Naive thymus-derived CD8-positive, alpha-beta T cell (primary cell): ENCODE measurements at places on chromosomes 4 and X.
A peak's percentile ranks its signal among the peaks of the same experiment; 100 is the strongest.

GRCh38 chr4:620201-620600 is 5.2 kb upstream of the PDE6B start:
- no peak for DNase-seq

DNA sequence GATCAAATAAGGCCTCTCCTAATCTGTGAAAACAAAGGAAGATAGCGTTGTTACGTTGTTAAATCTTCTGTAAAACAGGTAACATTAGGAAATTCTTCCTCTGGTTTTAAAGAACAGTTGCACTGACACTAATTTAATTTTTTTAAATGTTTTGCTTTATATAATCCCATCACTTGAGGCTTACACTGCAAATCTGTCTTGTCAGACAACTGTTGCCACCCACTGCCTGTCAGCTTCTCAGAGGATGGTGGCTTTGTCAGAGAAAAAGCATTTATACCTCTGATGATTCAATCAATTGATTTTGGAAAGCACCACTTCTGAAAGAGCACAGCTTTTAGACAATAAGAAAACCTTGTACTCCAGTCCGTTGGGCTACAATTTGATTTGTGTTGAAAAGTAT is 799.1 kb downstream of the FSTL5 start:
- DNase-seq: no peak

GRCh38 chr4:26992657-26993361 is 132.2 kb downstream of the STIM2 start:
- DNase-seq: no peak

- no peak for DNase-seq
Observed at GRCh38 chr4:128861856-128862518, 52.5 kb downstream of the JADE1 start.

DNA sequence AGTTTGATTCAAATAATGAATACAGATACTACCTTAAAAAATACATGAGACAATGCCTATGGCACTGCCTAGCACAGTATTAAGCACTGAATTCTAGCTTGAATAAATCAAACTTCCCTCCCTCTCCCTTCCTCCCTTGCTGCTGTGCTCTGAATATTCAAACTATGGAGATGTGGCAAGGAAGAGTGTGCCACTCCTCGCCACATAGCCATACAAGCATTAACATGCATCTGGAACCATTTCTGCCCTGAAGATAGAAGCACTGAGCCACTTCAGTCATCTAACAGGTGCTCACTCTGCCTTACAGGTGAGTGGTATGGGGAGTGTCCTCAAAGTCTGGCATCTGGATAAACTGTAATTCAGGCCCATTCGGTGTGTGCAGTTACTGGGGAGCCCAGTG is 276.9 kb downstream of the ARHGAP24 start:
- no peak for DNase-seq

DNA sequence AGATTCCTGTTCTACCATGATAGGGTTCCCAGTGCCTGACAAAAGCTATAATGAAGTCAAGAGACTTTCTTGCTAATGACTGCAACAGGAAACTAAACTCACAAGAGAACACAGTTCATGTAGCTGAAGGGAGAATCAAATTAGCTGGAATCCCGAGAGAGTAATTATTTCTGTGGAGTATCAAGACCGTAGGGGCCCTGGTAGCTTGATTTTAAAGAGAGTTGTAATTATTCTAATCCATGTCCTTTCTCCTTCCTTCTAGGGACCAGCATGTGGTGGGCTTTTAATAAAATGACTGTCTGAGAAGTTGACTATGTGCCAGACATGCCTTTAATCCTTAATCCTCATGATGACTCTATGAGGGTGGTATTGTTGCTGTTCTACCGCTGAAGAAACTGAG is 1.7 kb upstream of the TRPC5OS start:
- no peak for DNase-seq

DNA sequence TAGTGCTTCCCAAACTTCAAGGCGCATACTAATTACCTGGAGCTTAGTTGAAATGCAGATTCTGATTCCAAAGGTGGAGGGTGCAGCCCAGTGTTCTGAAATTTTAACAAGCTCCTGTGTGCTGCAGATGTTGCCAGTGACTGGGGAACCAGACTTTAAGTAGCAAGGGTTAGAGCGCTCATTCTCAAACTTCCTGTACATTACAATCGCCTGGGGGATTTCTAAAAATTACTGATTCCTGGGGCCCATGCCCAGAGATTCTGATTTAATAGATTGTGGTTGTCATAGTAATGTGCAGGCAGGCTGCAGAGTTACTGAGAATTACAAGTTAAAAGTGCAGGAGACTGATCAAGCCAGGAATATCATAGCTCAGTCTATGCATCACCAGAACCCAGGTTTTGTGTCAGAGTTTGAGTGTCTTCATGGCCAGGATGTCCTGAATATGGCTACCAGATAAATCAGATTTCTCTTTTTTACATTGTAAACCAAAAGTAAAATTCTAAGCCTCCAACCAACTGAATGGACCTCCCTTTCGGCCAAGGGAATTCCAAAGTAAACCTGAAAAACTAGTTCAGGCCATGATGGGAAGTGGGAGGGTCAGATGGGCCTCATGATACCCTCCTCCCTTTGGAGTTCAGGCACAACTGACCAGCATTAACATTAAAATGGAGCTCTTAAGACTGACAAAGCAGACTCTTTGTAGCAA is 121.6 kb downstream of the ATXN3L start:
- DNase-seq: no peak

DNA sequence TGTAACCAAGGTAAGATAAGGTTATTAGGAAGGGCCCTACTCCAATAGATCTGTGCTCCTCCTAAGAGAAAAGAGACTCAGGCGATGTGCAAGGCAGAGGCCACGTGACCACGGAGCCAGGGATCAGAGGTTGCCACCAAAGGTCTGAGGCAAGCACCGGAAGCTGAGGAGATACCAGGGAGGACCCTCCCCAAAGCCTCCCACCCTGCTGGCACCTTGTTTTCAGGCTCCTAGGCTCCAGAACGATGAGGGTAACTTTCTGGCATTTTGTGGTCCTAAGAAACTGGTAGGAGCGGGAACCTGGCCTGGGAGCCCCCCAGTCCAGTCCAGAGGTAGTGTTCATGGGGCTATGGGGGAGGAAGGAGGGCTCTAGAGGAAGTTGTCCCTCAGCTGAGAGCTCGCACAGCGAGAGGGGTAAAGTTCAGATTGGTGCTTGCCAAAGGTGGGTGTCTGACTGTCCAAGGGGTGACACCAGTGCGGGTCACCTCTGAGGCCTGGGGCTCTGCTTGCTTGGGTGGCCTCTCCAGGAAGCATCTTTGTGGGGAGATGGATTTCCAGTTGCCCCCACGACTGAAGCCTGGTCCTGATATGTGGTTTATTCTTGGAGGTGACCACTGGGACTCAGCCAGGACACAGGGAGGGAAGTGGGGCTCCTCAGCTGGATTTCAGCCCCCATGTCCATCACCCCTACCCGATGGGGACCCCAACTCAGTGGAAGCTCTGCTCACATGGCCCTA is 7.5 kb upstream of the LETM1 start:
- DNase-seq: no peak

DNA sequence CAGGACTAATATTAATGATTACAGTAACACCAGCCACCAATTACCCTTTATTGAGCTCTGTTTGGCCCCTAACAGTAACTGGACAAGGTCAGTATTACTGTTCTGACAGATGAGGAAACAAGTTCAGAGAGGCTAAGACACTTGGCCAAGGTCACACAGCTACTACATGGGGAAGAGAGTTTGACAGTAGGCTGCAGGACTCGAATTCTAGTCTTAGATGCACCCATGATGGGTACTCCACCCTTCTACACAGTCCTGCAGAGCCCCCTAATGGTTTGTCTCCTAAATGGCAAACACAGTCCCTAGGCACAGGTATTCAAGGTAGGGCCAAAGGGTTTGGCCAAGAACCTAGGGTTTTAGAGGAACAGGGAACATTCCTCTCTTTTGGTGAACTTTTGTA is 93.9 kb downstream of the NSUN7 start:
- peak; percentile 5 for DNase-seq

GRCh38 chr4:153093802-153094201 is 110.4 kb upstream of the TRIM2 start:
- no peak for DNase-seq

DNA sequence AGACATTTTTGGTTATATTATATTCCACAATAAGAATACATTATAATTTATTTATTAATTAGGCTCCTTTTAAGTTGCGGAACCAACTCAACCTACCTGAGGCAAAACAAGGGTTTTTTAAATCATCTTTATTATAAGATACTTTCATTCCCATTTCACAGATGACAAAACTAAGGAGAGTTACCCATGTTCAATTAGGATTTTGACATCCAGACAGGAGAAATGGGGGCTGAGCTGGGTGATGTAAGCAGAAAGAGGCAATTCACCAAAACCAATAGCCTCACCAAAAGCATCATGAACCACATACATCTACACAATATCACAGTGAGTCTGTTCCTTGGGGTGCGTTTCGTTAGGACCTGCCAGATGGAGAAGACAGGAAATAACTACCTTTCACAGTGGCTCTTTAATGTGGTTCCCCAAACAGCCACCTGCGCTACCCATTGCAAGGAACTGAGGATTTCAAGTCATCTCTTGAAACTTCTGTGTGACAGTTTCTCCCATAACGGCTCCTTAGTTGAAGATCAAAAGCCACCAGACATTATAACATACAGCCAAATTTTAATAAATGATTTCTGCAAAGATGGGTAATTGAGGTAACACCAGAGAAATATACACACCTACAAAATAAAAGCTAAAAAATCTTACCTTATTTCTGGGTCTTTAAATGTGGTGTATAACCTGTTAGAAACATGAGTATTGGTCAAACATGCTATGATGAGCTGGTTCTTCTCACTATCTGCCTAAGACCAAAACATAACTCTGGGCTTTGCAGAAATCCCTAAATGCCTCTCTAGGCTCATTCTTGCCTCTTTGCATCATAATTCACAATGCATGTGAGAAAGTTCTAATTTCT is 190.6 kb upstream of the LEF1 start:
- DNase-seq: no peak

DNA sequence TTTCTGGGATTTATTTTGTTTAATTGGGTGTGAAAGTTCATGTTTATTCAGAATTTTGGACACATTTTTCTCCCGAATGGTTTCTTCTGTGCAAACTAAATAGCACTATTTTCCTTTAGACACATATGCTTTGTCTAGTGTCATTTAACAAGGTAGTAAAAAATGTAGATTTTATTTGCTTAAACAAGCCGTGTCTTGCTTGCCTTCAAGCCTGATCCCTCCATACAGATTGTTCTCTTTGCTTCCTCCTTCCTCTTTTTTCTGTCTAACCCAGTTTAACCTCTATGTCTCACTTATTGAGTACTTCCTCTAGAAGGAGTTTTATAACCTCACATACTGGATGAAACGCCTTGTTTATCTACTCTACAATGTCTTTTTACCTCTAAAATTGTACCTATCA is 211.8 kb downstream of the NPFFR2 start:
- no peak for DNase-seq

GRCh38 chr4:10619220-10619619 is 65.3 kb downstream of the CLNK start:
- no peak for DNase-seq

- peak; percentile 48 for DNase-seq
Observed at GRCh38 chr4:26884486-26884988, 23.9 kb downstream of the STIM2 start.

GRCh38 chr4:15186806-15187205 is 184.5 kb downstream of the CPEB2 start:
- DNase-seq: no peak

DNA sequence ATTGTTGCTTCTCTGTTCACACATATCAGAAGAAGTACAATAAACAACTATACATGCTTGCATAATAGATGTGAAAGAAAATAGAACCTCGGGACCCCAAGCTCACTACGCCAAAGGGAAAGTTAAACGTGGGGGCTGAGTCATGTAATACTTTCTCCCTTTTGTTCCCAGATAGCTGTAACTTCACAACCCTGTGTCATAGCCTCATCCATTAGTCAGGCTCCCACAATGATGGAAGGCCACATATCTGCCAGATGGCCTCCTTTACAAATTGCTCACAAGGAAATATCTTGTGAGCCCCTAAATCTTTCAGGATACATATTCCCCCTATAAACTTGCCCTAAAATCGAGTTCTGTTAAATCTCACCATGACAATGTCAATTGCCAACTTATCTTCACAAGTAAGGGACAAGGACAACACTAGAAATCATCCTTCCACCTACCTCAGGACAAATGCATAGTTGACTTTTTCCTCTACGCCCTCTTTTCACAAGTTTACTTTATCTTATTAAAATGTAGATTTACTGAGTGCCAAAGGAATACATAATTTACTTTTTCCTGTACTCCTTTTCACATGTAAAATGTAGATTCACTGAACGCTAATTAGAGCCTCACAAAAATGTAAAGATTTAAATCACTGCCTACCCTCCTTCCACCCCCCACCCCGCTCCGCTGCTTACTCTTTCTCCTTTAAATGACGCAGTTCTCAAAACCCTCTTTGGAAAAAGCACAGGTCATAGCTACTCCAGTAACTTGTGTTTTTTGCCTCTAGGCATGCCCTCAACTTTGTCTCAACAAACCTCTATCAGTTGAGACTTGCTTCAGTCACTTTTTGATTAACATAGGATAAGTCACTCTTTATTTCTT is 477.1 kb downstream of the DTHD1 start:
- no peak for DNase-seq

DNA sequence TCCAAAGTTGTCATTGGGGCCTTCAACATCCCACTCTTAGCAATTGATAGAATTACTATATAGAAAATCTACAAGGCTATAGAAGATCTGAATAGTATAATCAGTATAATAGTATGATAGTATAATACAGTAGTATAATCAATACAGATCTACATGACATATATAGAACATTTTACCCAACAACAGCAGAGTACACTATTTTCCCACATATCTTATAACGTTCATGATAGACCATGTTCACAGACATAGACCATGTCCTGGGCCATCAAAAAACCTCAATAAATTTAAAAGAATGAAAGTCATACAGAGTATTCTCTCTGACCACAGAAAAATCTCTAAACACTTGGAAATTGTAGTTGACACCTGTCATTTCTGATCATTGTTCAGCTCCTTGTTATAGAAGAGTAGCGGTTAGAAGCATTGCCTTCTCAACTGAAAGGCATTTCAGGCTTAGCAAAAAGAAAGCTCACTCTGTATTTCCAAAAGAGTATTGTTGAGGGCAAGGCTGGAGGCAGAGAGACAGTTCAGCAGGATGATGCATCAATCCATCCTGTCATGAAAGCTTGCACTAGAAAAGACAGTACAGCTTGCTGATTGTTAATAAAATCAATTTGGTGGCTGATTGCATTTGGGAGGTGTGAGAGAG is 38.8 kb upstream of the ARMCX5 start:
- peak; percentile 7 for DNase-seq

GRCh38 chr4:94939791-94940519 is 182.2 kb downstream of the BMPR1B start:
- no peak for DNase-seq

DNA sequence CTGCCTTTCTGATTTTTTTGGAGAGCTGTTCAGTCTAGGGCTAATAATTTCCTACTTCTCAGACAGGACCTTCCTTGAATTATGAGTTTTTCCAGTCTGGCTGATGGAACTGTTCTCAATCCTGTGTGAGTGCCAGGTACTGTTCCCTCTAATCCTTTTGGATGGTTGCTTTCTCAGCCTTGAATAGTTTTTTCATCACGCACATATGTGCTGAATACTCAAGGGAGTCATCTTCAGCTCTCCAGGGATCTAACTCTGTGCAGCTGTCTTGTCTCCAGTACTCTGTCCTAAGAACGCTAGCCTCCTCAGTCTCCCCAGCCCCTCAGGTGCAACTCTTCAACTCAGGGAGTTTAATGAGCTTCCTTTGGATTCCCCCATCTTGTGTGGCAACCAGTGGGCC is 93.2 kb downstream of the GASK1B start:
- no peak for DNase-seq

- no peak for DNase-seq
Observed at GRCh38 chr4:577499-578450, 1.7 kb upstream of the TMEM271 start.
